Activated effector memory CD4-positive, alpha-beta T cell treated with anti-CD3 and anti-CD28 coated beads, Interleukin-2, amount 50 U/mL, for 16 hours (primary cell): ENCODE measurements at places on chromosomes 12 and 14.

GRCh38 chr14:62443796-62444195 is 601.5 kb downstream of the KCNH5 start:
- no peak for DNase-seq

DNA sequence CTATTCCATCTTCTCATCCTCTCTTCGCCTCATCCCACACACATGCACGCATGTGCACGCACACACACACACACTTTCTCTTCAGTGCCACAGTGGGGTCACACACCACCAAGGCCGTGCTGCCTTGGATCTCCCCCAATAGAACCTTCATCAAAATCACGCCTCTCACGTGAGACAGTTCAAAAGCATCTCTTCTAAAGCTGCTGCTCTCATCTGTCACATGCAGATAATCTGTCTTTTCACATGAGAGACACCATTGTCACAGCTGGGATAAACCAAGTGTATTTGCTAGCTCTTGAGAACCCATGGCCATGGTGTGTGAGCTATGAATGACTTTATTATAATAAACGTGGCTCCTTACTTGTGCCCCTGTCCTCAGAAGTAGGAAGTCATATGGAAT is 218.7 kb downstream of the EGLN3 start:
- no peak for DNase-seq

DNA sequence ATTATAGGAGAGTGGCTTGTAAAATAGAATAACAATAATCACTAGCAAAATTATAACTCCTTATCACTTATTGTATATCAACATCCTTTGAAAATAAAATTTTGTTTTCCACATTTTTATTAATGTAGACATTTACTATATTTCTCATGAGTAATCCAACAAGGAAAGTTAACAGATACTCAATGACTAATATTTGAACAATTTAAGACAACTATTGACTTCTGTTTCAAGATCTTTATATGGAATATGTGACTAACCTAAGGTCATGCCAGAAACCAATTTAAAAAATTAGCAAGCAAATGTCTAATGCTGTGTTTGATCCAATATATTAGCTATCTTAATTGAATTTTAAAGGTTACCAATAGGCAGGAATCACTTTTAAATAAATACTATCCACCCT is 638.5 kb upstream of the FLRT2 start:
- DNase-seq: no peak

GRCh38 chr14:85873006-85873405 is 343.1 kb downstream of the FLRT2 start:
- no peak for DNase-seq

DNA sequence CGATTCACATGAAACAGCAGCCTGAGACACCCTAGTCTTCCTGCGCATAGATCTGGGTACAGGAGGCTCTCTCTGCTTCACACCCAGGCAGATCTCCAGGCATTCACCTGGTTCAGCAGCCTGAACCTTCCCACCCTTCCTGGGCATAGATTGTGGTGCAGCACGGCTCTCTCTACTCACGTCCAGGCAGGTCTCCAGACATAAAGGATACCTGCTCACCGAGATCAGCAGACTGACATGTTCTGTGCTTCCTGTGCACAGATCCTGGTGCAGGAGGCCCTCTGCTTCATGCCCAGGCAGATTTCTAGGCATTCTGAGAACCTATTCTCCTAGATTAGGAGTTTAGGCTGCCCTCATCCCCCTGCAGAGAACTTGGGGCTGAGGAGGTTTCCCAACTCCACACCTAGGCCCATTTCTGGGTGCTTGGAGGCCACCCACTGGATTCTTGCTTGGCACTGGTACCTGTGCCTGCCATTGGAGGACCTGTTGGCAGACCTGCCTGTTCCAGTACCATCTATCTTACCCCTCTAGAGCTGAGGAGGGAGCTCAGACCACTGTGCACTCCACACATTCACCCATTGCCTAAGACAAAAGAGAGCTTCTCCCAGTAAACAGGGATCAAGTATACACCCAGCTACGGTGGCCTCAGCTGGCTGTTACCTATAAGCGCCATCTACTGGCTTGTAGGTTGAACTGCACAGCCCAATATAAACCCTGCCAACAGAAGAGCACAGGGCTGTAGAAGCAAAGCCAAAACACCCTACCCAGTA is 28.0 kb upstream of the GARIN6 start:
- DNase-seq: no peak

- no peak for DNase-seq
These were observed 88.5 kb upstream of the METAP2 start for GRCh38 chr12:95385246-95386035.

GRCh38 chr14:72839351-72839750 is 54.5 kb downstream of the DPF3 start:
- DNase-seq: no peak

GRCh38 chr12:69425417-69425816 is 44.8 kb upstream of the FRS2 start:
- no peak for DNase-seq

DNA sequence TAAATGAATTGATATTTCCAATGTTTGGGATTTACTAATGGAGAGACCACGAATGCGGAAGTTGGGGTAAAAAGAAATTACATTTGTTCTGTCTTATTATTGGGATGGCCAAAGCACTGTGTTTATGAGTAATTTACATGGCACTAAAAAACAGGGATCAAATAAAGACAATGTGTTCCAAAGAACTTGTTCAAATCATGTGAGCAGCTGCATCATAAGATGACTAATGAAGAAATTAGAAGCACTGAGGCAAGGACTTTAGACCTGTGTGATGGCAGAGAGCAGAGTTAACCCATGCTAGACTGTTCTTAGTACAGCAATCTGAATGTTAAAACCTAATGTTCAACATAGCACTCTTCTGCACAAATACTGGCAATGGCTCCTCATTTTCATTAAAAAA is 34.3 kb upstream of the DCN start:
- no peak for DNase-seq

DNA sequence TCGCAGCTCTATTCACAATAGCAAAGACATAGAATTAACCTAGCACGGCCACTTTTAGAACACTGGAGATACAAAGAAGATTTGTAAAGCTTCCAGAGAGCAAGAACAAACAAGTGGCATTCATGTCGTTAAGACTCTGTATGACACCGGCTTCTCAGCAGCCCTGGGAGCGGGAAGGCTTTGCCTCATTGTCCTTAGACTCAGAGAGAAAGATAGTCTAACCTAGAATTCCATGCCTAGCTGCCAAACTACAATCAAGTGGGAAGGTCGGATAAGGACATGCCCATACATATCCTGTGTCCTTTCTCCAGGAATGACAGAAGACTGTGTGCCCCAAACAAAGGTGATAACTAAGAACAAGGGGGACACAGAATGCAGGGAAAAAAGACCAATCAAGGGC is 1038.3 kb downstream of the BCL11B start:
- no peak for DNase-seq

DNA sequence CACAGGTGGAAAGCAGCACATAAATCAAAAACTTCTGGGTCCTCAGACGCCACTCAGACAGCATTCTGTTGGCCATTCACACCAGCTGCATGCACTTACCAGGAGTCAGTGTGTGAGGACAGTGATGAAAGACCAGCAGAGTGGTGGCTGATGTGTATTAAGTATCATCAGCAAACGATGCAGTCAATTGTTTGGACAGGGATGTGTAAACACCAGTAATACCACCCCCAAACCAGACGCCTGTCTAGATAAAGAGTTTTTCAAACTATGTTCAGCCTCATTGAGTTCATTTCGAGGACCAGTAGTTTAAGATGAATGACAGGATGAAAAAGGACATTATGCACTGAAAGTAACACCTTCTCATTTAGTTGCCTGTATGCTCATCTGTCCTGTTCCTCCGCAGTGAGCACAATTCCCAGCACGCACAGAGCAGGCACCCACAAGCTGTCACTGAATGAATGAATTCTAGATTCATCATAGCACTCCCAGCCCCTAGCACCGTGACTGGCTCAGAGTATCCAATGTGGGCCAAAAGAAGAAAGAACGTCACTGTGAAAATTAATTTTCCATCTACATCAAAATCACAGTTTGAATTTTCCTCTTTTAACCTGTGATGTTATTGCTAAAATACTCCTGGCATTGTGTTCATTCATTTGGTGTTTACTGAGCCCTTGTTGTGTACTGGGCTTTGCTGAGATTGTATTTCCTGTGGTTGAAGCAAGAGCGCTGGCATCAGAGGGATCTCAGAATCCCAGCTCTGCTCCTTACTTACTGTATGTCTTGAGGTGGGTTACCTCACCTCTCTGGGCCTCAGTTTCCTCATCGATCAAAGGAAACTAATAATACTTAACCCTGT is 124.8 kb upstream of the NOS1 start:
- DNase-seq: no peak

DNA sequence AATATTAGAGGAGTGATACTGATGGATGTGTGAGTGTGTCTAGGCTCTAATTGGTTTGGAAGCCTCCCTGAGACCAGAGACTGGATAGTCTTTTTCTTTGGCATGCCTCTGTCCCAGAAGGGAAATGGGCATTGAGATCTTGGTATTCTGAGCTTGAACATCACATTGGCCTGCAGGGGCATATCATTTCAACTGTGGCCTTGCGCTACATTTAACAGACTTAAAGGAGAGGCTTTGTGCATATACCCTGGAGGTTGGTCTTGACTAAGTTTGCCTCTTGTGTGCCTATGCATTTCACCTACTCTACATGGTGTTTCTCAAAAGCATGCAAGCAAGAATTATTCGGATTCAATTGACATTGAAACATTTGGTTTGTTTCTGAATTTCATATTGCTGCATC is 185.4 kb downstream of the TMTC2 start:
- DNase-seq: no peak

DNA sequence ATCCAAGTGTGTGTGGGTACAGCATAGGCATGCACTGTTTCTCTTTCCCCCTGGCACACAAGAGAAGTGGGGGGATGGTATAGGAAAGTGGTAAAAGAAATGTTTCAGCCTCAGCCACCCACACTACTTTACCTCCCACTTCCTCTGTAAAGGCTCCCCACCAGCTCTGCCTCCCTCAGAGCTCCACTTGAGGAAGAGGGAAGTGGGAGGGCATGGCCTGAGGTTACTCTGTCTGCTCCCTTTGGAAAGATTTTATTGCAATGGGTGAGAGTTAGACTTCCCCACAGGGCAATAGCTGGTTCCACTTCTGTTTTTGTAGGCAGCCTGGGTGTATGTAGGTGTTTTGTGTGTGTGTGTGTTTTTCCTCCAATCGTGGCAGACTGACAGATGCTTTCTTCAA is 145.3 kb downstream of the SSPN start:
- DNase-seq: no peak

- DNase-seq: no peak
These were observed 39.6 kb downstream of the DNAH10 start for GRCh38 chr12:123801573-123802178.

DNA sequence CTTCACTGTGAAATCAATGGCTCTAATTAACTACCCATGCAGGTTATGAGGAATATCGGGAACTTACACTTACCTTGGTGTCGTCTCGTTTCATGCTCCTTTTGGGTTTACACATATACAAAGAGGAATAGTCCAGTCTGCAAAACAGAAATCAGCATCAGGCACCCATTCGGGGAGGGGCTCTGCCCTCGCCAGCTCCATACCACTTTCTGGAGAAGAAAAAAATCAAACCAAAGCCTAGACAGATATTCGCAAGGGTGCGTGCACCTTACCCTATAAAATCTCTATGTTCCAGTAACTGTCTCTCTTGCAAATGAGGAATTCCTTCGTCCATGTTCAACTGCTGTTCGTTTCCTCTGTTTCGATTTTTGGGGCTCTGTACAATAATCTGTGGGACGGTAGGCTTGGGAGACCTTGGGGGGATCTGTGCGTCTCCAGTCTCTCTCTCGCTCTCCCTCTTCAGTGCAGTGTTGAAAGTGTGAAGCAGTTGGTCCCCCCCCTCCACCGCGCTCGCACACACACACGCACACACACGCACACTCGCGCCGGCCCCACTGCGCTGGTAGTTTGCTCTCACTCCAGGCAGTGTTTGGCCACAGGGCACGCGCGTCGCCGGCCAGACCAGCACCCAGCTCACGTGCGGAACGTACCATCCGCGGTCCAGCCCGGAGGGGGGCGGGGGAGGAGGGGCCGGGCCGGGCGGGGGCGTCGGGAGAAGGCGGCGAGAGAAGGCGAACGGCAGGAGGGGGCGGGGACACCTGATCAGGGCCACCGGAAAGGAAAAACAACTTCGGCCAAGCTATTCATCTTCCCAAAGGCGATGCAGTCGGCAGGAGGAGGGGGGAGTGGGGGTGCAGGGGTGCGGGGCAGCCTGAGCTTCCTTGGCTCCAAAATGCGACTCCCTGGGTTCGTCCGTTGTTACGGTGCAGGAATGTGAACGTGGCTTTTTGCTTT is at the start of gene BHLHE41:
Gene BHLHE41 (minus strand): TSS at position 592 of the 954 bp plus-strand sequence. CDS start 258 bp downstream, at position 334.
- no peak for DNase-seq

DNA sequence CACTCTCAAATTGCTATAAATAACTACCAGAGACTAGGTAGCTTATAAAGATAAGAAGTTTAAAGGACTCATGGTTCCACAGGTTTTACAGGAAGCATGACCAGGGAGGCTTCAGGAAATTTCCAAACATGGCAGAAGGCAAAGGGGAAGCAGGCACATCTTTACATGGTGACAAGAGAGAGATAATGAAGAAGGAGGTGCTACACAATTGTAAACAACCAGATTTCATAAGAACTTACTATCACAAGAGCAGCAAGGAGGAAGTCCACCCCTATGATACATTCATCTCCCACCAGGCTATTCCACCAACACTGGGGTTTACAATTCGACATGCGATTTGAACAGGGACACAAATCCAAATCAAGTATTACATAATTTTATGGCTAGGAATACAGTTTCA is 257.7 kb downstream of the BTG1 start:
- no peak for DNase-seq

DNA sequence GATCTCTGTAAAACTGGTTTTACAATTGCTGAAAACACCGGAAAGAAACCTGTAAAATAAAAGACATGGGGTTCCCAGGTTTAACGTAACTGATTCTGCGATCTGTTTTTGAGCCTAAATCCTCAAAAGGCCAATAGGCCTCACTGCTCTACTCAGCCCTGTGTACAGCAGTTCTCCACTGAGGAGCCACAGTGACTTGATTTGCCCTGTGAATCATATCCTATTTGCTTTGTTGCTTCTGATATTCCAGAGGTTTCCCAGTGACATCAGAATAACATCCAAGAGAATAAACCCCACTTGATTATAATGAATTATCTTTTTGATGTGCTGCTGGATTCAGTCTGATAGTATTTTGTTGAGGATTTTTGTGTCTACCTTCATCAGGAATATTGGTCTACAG is 27.5 kb downstream of the MDM1 start:
- DNase-seq: no peak

GRCh38 chr12:39393179-39393578 is 49.7 kb downstream of the KIF21A start:
- no peak for DNase-seq

DNA sequence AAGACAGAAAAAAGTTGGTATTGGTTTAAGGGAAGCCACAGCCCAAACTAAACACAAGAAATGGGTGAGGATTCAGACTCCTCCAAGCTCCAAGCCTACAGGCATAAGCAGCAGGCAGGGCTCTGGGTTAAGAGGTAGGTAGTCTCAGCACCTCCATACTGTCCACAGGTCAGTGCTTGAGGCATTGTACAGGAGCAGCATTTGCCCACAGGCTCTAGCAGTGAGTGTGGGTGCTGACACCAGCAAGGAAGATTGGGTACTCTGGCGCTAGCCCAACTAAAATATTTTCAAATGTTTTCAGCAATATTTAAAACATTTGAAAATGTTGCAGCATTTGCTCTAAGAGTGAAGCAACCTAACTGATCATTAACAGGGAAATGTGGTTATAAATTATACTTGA is 33.1 kb downstream of the FERMT2 start:
- no peak for DNase-seq
